MG63 (cell line): ENCODE measurements at places on chromosomes 12 and 14.

GRCh38 chr12:30996255-30996654 lies 69.7 kb downstream of the TSPAN11 start:
- peak; percentile 86 for DNase-seq

DNA sequence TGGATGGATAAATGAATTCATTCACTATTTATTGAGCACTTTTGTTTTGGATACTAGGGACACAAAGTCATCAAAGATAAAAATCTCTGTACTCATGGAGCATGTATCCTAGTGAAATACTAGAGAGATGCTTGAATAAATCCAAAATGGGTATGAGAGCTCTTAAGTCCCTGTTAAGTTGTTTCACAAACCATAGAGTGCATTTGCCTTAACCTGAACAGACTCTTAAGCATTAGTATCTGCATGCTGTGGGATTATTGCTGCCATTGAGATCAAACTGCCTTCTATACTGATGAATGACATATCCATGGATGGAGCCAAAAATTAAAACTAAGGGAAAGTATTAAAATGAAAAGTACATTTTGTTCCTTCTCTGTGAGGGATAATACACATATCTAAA lies 206.5 kb upstream of the KRR1 start:
- DNase-seq: no peak

- no peak for DNase-seq
Measured at GRCh38 chr12:83390186-83390585, 703.5 kb downstream of the TMTC2 start.

DNA sequence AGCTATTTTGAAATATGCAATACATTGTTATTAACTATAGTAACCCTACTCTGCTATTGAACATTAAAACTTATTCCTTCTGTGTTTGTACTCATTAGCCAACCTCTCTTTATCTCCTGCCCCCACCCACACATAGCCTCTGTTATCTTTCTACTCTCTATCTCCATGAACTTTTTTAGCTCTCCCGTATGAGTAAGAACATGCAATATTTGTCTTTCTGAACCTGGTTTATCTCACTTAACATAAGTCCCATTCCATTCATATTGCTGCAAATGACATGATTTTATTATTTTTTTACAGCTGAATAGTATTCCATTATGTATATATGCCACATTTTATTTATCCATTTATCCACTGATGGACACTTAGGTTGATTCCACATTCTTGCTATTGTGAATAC lies 79.0 kb upstream of the AMIGO2 start:
- DNase-seq: no peak

DNA sequence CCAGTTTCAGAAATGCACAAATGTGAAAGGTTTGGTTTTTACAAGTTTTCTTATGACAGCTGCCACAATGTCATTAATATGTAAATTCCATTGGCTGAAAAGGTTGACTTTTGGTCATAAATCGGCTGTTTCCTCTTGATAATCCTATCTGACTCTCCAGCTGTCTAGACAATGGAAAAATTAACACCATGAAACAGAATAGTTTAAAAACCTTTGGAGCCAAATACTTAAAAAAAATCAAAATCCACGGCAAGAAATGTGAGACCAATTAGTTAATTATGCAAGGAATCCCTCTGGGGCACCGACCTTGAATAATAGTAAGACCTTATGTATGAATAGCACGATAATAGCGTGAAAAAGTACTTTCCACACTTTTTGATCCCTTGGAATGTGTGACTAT lies 138.0 kb downstream of the ZNF664 start:
- no peak for DNase-seq

DNA sequence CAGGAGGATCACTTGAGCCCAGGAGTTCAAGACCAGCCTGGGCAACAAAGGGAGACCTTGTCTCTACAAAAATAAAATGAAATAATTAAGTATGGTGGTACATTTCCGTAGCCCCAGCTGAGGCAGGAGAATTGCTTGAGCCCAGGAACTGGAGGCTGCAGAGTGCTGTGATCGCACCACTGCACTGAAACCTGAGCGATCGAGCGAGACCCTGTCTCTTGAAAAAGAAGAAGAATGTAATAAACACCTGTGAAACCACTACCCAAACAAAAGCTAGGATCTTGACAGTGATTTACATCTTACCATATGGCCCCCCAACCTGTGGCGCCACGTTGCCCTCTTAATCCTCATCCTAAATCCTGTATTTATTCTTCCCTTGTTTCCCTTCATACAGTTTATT lies 5.7 kb upstream of the DTX1 start:
- no peak for DNase-seq

DNA sequence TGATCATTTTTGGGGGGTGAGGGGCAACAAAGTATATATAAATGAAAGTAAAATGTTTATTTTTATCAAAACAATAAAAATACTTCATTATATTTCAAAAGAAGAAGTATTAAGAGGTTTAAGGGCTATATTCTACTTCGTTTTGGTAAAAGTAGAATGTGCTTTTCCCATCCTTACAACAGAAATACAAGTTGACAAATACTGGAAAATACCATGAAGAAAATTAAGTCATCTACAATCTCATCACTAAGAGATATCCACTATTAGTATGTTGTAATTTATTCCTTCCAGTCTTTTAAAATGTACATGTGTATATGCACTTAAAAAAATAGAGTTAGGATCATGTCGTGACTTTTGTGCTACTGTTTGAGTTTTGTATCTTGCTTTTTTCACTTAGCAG lies 92.8 kb downstream of the PCNX1 start:
- no peak for DNase-seq

- DNase-seq: no peak
Measured at GRCh38 chr14:24971255-24971654, 78.7 kb downstream of the STXBP6 start.

- no peak for DNase-seq
Measured at GRCh38 chr12:47834199-47834903, 14.6 kb upstream of the HDAC7 start.

DNA sequence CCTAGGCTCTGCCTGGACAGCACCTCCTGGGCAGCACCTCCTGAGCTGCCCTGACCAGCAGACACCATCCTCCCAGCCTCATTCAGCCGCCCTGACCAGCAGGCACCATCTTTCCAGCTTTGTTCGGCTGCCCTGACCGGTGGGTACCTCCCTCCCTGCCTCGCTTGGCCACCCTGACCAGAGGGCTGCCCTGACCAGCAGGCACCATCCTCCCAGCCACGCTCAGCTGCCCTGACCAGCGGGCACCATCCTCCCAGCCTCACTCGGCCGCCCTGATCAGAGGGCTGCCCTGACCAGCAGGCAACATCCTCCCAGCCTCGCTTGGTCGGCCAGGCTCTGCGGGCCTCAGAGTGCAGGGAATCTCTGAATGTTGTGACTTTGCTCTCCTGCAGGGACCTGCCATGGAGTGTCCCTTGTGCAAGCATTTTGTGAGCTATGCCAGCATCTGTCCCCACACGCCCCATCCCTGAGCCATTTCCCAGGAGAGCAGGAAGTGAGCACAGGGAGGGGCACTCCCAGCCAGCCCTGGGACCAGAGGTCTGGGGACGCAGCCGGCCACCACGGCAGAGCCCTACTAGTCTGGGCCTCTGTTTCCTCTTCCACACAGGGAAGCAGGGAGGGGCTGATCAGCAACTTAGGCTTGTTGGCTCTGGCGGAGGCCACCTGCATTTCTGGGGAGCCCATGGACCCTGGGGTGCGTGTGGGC lies 265.5 kb downstream of the SEC23A start:
- no peak for DNase-seq

- no peak for DNase-seq
Measured at GRCh38 chr14:66645716-66646115, 137.8 kb downstream of the GPHN start.

- DNase-seq: no peak
Measured at GRCh38 chr14:64929014-64929359, 13.6 kb downstream of the GPX2 start.

GRCh38 chr14:50766338-50766886 lies 64.5 kb downstream of the NIN start:
- no peak for DNase-seq

GRCh38 chr12:29818916-29819623 lies 35.3 kb upstream of the TMTC1 start:
- peak; percentile 42 for DNase-seq

DNA sequence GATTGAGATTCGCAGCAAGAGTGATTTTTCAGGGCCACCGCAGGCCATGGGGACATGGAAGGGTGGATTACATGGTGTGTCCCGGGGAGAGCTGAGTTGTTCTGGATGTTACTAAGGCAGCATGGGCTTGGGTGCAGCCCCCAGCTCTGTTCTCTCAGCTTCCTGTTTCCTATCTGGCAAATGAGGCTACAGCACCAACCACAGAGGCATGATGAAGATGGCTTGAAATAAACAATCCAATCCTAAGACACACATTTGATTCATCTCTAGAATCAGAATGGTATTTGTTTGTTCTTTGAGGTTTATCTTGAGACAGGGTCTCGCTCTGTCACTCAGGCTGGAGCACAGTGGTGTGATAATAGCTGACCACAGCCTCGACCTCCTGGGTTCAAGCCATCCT lies 21.6 kb downstream of the GLTP start:
- no peak for DNase-seq

DNA sequence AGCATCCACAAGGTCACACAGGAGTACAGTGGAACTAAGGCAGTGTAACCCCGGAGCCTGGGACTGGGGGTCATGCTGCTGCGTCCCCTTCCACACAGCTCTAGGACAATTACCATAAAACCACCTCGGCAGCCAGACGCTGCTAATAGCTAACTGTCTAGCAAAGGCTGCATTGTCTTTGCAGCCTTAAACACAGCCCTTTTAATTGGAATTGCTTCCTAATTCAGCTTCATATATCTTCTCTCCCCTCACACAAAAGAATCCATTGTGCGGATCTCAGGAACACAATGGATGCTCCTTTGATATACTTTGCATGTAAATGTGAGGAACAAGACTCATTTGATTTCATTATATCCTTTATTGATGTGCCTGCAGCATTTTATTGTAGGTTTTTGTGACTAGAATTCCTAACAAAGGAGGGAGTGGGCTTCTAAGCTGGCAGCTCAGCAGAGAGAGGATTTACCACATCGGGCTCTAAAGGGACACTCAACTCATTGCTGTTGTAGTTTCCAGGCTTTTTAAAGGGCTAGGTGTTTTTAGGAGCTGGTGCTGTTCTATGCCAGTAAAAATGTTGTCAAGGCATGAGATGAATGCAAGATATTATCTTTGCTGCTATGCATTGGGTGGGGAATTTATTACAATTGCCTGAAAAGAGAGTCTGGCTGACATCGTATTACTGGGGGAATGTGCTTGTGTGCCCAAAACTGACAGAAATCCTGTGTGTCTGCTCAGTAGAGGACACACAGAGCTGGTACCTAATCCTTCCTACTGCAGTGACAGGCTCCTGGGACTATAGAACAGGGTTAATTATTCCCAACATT lies 30.4 kb upstream of the DACT1 start:
- DNase-seq: no peak

DNA sequence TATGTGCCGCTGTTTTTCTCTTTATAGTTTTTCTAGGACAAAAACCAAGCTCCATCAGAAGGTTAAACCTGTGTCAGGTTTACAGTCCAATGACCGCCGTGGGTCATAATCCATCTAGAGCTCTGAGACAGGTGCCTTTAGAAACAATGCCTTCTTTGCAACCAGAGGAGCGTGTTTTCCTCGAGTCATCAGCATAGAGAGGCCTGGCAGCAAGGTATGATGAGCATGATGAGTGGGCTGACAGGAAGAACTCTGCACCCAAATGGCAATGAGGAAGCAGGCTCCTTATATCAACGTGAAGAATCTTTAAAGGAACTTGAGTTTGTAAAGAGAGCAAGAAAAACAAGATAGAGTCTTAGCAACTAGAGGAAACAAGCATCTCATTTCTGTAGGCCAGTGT lies 60.5 kb upstream of the NUDT4 start:
- no peak for DNase-seq

- no peak for DNase-seq
Measured at GRCh38 chr14:100056431-100056830, 8.8 kb upstream of the EVL start.

DNA sequence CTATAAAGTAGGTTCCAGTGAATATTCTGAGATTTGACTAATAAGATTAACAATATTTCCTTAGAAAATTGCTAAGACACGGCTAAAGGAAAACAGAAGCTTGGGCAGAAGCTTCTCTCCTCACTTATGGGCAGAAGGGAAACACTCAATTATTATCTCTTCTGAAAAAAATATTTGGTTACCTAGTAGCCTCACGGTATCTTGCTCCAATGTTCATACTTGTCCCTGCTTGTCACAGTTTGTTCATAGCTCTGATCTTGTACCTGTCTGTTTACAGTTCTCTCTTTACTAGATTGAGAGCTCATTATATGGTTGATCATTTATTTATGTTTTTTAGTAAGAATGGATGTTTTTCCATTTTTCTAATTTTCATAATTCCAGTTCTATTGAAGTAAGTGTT lies 458.0 kb upstream of the ATP2B1 start:
- DNase-seq: no peak

GRCh38 chr12:26461776-26462175 lies 266.4 kb downstream of the SSPN start:
- DNase-seq: no peak

GRCh38 chr14:96195441-96196081 lies 9.1 kb upstream of the BDKRB2 start:
- no peak for DNase-seq

DNA sequence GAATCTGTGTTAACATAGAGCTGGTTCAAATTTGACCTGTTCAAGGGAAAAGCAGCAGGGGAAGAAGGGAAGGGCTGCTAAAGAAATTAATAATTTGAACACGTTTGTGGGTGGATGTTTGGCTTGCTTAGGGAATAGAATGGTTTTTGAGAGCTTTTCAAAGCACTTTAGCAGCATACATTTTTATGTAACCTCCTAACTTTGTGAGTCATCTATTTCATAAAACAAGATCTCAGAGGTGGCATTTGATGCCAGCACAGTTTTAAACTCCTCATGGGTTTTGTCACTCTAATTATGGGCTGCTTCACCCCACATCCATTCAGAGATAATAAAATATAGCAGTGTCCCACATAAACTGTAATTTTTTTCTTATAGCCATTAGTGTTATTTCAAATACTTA lies 143.8 kb downstream of the ACSS3 start:
- DNase-seq: no peak

- no peak for DNase-seq
Measured at GRCh38 chr12:65930114-65930828, 106.0 kb downstream of the HMGA2 start.

DNA sequence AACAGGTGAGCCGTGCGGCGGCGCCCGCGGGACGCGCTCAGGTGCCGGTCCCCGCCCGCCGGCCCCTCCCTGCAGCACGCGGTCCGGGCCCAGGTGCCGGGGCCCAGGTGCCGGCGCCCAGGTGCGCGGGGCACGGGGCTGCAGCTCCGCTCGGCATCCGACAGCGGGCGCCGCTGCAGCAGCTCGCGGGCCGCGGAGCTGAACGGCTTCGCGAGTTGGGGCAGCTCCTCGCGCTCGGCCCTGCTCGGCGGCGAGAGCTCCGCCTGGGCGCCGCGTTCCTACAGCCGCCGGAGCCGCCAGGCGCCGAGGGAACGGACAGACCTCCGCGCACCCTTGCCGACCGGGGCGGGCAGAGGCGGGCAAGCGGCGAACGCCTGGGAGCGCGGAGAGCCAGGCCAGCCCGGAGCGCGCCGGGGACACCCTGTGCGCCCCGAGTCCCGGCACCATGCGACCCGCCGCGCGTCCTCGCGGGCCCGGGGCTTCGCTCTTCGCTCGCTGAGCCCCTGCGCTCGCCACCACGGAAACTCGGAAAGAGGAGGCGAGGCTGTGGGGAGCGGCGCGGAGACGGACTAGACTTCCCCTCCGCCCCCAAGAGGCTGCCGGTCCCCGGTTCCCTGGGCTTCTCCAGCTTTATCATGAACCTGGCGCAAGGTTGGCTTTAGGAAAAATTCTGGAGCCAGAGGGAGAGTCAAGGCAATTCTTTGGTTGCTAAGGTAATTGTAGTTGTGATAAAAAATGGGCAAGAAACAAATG lies at the start of gene RGS6:
Gene RGS6 (plus strand): TSS at position 201 of the 753 bp plus-strand sequence.
- DNase-seq: peak; percentile 18

- no peak for DNase-seq
Measured at GRCh38 chr12:109582636-109583035, 9.0 kb downstream of the MVK start.
